ENCODE measurements at places on chromosomes 7 and 10.

- no peak for DNase-seq
Measured at GRCh38 chr10:96268341-96268909, 2.9 kb downstream of the BLNK start.

GRCh38 chr7:5526100-5526905, 102.7 kb upstream of the TNRC18 start:
- DNase-seq: peak; percentile 51

- DNase-seq: no peak
Measured at GRCh38 chr10:81575036-81575435, 300.0 kb upstream of the NRG3 start.

GRCh38 chr7:130350945-130351790, 6.6 kb downstream of the CPA5 start:
- no peak for DNase-seq

- DNase-seq: no peak
Measured at GRCh38 chr7:92737706-92738105, 98.7 kb downstream of the CDK6 start.

DNA sequence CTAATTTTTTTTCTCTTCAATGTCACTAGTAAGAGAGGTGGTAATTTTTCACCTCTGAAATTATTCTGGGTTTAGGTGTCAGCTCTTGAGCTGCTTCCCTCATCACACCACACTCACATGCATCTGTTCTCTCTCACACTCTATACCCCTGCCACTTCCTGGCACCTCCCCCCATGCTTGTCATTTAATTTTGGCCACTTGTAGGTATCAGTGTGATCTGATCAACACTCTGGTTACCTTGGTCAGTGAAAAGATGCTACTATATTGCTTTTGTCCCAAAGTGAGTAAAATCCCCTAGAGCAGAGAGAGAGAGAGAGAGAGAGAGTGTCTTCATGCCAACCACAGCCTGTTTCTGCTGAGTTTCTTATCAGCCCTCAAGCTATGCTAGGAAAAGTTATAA, 42.5 kb downstream of the STK17A start:
- DNase-seq: no peak

DNA sequence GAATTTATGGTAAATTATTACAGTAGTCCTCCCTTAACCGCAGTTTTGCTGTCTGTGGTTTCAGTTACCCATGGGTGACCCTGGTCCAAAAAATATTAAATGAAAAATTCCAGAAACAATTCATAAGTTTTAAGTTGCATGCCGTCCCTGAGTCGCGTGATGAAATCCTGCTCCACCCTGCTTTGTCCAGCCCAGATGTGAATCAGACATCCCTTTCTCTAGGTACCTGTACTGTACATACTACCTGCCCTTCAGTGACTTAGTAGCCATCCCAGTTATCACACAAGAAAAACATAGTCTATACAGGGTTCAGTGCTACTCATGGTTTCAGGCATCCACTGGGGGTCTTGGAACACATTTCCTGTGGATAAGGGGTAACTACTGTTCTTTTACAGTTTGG, 20.5 kb upstream of the RHEB start:
- DNase-seq: peak; percentile 37

DNA sequence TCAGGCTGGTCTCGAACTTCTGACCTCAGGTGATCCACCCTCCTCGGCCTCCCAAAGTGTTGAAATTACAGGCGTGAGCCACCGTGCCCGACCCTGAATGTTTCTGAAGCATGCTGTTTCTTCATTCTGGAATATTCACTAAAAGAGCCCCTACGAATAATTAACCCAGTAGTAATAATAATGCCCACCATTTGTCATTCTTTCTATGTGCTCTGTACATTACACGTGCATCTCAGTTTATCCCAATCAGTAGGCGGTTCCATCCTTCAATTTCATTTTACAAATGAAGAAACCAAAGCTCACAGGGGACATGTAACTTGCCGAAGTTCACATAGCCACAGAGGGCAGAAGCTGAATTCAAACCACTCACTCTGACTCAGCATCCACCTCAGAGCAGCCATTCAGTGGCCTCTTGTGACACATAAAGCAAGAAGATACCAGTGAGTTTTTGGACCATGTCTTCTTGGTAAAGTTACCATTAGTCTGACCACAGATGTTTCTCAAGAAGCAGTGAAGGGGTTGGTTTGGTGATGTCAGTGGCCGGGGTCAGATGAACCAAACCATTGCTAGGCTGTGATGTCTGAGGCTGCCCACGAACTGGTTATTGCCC, 71.9 kb upstream of the DUSP5 start:
- peak; percentile 100 for DNase-seq

- no peak for DNase-seq
Measured at GRCh38 chr10:74585231-74586087, 240.9 kb upstream of the KAT6B start.

DNA sequence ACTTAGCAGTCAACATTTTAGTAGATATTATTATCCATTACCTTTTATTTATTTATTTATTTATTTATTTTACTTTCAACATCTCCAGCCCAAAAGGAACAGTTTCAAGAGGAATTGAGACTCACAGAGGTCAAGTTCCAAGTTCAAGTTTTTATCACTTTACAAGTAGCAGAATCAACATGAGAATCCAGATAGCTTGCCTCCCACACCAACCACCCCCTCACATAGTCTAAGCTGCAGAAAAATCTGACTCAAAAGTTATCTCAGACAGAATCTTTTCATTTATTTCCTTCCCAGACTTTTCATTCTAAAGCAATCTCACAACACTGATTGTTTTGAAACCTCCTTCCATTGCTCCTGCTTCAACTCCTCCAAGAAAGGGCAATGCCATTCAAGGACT, 129.6 kb downstream of the GRM3 start:
- DNase-seq: no peak

- no peak for DNase-seq
Measured at GRCh38 chr7:45061806-45062425, 26.9 kb downstream of the NACAD start.

GRCh38 chr10:63751836-63752235, 230.6 kb downstream of the REEP3 start:
- no peak for DNase-seq

GRCh38 chr10:119284679-119285096, 77.3 kb downstream of the GRK5 start:
- DNase-seq: no peak

GRCh38 chr7:22728401-22729029, 1.5 kb downstream of the IL6 start:
- DNase-seq: peak; percentile 79

GRCh38 chr10:7766241-7766640, 21.6 kb downstream of the KIN start:
- no peak for DNase-seq

DNA sequence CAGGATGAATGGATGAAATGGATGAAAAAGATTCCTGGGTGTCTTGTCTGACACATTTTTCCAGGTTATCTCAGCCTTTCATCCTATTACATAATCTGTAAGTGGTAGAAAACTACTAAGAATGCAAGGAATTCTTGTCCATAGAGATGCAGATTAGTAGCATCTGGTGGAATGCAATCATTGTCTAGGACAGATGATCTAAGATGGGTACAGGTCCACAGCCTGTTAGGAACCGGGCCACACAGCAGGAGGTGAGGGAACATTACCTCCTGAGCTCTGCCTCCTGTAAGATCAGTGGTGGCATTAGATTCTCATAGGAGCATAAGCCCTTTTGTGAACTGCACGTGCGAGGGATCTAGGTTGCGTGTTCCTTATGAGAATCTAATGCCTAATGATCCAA, 225.0 kb downstream of the CALN1 start:
- DNase-seq: no peak

DNA sequence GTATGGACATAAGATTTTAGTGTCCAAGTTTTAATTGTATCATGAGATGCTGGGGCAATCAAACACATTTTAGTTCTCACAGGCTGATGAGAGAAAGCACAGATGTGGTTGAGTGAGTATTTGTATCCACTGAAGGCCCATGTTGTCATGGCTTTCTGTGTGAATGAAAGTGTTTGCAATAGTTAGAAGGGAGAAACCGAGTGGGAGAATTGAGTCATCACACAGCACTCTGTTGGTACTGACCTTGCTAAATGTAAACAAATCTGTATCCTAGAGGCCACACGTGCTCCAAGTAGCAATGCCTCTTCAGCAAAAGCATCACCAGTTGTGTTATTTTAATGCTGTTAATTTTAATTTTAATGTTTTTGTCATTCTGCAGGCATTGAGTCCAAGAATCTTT, 121.2 kb downstream of the EMX2 start:
- DNase-seq: peak; percentile 42

Measured in RCC 7860 (cell line).